Activated CD4-positive, alpha-beta T cell treated with anti-CD3 and anti-CD28 coated beads, Interleukin-2, amount 50 U/mL, for 1 hour (primary cell): ENCODE measurements at places on chromosomes 11 and 22.
A peak's percentile ranks its signal among the peaks of the same experiment; 100 is the strongest.

DNA sequence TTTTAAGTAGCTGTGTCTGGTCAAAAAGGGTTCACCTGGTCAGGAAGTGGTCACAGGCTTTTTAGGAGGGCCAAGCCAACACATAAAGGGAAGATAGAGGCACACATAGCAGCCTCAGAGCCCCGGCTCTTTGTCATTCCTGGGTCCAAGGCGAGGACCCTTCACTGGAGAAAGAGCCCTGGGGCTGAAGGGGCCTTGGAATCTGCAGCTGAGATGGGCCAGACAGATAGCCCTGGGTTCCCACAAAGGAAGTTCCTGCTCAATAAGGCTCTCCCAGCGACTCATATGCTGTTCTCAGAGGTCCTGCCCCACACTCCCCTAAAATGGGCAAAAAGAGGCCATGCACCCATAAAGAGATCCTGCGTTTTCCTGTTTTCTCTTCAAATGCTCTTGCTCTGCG lies 77.7 kb downstream of the LINC01488 start:
- DNase-seq: no peak

- peak; percentile 47 for DNase-seq
Measured at GRCh38 chr22:19766511-19767426, 6.2 kb downstream of the TBX1 start.

DNA sequence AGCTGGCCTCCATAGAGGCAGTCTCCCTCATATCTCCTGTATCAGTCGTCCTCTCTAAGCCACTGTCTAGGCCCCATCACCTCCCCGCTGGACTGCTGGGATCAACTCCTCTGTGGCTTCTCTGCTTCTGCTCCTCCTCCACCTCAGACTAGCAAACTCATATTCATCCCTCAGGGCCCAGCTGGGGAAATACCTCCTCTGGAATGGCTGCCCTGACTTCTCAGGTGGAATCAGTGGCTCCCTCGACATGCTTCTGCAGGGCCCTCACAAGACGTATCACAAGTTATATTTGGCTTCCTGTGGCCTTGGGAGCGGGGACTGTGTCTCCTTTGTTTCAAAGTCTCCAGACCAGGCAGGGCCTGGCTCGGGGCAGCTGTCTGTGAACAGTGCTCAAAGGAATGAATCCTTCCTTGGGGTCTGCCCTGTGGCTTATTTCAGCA lies 10.0 kb downstream of the SLC29A2 start:
- DNase-seq: no peak

DNA sequence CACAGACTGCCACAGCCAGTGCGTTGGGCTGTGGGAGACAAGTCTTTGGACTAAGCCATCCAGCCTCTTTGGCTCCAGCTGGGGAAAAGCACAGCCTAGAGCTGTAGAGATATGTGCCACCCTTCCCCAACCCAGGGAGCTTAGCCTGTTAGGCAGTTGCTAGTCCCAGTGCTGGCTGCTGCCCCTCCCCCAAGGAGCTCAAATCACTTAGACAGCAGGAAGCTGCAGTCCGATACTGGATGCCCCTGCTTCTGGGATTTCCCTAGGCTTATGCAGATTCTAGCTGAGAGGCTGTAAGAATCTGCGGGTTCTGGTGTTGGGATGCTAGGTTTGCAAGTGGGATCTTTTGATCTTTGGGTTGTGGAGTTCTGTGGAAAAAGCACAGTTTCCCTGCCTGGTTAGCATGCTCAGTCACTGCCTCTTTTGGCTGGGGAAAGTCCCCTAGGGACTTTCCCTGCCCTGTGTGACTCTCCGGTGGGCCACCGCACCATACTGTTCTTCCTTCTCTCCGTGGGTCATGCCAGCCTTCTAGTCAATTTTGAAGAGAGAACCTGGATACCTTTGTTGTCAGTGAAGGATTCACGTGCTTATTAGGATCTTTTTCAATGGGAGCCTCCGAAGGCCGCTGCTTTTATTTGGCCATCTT lies 792.0 kb downstream of the KCNA4 start:
- DNase-seq: no peak

- no peak for DNase-seq
Measured at GRCh38 chr11:112523031-112523430, 262.4 kb upstream of the PLET1 start.

- DNase-seq: no peak
Measured at GRCh38 chr11:128512474-128512996, 74.8 kb downstream of the ETS1 start.
